ENCODE measurements at places on chromosomes 13 and 19.
A peak's percentile ranks its signal among the peaks of the same experiment; 100 is the strongest.

GRCh38 chr19:9986787-9987281 lies 23.5 kb downstream of the COL5A3 start:
- no peak for DNase-seq

DNA sequence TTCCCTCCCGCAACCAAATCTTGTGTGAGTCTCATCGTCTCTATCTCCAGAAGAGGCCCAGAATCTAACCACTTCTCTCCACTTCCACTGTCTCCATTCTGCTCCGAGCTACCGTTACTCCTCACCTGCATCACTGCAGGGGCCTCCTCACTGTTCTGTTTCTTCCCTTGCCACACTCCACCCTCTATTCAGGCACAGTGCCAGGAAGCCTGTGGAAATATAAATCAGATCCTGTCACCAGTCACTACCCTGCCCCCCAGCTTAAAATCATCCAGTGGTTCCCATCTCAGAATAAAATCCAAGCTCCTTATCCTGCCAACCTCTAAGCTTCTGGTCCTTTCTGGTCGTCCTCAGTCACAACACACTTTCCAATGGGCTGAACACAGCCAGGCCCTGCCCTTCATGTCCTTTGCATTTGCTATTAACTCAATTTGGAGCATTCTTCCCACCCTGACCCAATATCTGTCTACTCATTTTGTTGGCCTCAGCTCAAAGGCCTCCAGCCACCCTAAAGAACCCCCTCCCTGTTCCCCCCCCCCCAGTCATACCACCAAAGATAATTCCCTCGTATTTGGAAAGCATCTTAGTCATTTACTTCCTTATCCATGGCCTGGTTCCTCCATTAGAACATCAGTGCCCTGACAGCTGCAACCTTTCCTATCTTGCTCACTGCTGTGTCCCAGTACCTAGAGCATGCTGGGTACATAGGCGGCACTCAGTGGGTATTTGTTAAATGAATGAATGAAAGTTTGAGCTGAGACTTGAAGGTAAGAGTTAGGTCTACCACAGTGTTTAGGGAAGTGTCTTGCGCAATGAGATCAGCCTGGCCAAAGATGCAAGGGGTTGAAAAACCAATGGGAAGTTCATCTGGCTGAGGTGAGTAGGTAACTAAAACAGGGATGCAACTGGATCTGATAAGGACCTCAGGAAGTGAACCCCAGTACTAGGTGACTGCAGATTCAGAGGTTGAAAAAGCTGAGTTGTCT lies 24.4 kb downstream of the ZNF175 start:
- no peak for DNase-seq

- peak; percentile 90 for DNase-seq
Measured at GRCh38 chr13:33678906-33679657, 138.9 kb upstream of the RFC3 start.

DNA sequence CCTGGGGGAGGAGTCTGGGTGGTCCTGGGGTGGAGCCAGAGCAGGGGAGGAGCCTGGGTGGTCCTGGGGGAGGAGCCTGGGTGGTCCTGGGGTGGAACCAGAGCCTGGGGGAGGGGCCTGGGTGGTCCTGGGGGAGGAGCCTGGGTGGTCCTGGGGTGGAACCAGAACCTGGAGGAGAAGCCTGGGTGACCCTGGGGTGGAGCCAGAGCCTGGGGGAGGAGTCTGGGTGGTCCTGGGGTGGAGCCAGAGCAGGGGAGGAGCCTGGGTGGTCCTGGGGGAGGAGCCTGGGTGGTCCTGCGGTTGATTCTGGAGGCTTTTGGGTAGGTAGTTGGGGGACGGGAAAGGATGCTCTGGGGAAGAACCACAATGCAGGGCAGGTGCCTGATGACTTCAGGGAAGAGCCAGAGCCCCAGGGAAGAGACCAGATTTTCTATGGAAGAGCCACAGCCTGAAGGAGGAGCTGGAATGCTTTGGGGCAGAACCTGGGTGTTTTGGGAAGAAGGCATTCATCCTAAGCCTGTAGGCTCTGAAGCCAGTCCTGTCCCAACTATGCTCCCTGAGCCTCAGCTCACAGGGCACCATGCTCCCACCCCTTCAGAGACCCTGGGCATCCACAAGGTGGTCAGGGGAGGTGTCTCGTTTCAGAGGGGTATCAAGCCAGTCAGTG lies 15.0 kb downstream of the MRPS12 start:
- no peak for DNase-seq

DNA sequence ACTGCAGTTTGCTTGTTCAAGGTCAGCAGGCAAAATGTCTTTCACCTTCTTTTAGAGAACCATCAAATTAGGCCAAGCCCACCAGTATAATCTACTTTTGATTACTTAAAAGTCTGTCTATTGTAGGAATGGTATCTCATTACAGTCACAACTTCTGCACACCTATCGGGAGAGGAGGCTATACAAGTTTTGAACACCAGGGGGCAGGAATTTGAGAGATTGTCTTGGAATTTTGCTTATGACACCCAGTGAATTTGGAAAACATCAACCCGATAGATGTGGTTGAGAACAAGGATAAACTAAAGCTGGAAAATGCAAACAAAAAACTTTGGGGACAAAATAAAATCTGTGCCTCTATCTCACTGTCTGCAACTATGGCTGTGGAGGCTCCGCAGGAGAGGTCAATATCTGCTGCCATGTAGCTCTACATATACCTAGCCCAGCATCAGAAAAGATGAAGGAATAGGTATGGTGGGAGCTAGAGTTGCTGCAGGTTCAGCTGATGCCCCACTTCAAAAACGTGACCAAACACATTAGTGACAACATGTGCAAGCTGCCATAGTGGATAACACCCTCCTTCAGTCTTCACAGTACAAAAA lies 1299.2 kb upstream of the SPRY2 start:
- no peak for DNase-seq

GRCh38 chr19:51771376-51772130 lies 10.6 kb downstream of the FPR2 start:
- no peak for DNase-seq

GRCh38 chr13:33919120-33919519 lies 101.2 kb downstream of the RFC3 start:
- no peak for DNase-seq

DNA sequence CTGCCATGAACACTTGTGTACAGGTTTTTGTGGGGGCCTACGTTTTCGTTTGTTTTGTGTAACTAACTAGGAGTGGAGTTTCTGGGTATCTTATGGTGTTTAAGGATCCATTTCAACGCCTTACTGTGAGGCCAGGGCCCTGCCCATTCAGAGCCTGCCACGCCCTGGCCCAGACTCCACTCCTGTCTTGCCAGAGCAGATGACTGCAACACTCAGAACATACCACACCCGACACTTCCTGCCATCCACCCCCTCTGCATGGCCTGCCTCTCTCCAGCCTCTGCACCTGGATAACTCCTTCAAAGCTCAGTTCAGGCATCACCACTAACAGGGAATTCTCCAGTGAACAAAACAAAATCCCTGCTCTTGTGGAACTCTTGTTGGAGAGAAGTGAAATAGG lies 43.2 kb downstream of the RGCC start:
- DNase-seq, result peak; percentile 77

DNA sequence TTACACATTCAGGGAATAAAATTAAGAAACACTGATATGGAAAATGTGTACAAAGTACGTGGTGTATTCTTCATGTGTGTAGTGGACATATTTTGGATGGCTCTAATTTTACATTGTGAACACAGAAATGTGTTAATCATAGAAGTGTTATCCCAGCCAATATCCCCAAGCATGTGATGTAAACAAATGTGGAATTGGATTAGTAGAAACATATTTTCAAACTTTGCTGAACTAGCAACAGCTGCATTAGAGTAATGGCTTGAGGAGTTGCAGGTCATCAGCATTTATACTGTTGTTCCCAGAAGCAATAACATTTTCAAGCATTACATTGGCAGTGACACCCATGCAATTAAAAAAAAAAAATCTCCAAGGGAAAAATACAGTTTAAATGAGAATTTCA lies 600.6 kb downstream of the SLITRK1 start:
- DNase-seq, result no peak

DNA sequence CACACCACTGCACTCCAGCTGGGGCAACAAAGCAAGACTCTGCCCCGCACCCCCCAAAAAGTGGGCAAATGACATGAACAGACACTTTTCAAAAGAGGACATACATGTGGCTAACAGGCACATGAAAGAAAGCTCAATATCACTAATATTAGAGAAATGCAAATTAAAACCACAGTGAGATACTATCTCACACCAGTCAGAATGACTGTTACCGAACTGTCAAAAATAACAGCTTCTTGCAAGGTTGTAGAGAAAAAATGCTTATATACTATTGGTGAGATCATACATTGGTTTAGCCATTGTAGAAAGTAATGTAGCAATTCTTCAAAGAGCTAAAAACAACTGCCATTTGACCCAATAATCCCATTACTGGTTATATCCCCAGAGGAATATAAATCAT lies 99.5 kb upstream of the SPATA13 start:
- DNase-seq, result no peak

GRCh38 chr19:9834307-9834725 lies 802 bp upstream of the PIN1 start:
- no peak for DNase-seq

DNA sequence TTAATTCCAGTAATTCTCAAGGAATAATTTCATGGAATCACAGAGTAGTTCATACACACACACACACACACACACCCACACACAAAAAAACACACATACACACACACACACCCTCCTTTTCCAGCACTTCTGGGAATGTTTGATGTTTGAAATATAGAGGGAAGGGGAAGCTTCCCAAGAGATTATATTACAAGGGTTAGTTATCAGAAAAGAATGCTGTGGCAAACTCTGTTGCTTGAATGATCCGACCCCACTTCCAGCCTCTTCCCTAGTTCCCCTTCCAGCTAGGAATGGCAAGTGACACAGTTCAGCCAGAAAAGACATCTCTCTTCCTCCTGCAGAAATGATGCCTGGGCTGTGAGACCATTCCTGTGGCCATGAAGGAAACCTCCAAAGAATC lies 49.9 kb downstream of the KCTD12 start:
- no peak for DNase-seq

- no peak for DNase-seq
Measured at GRCh38 chr19:50890422-50891252, 17.4 kb downstream of the KLK2 start.

DNA sequence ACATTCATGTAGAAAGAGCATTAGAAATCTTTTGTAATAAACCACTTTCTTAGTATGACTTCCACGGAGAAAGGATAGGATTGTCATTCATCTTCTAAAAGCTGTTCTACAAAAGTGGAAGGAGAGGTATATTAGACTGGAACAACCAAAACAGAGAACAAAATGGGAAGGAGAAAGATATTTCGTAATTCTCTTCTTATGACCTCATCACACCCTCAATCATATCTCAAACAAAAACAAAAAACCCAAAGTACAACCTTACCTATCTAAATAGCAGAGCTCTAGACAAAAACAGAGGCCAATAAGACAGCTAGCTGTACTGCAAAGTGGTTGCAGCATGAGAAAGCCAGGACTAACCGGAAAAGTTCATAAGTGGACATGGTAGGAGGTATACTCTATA lies 46.3 kb downstream of the DACH1 start:
- no peak for DNase-seq

GRCh38 chr19:6062961-6063575 lies 47.2 kb downstream of the RFX2 start:
- no peak for DNase-seq

- no peak for DNase-seq
Measured at GRCh38 chr13:111007209-111007608, 92.3 kb upstream of the ANKRD10 start.

GRCh38 chr19:51418707-51419106 lies 1.3 kb upstream of the SIGLEC10 start:
- DNase-seq, result no peak

DNA sequence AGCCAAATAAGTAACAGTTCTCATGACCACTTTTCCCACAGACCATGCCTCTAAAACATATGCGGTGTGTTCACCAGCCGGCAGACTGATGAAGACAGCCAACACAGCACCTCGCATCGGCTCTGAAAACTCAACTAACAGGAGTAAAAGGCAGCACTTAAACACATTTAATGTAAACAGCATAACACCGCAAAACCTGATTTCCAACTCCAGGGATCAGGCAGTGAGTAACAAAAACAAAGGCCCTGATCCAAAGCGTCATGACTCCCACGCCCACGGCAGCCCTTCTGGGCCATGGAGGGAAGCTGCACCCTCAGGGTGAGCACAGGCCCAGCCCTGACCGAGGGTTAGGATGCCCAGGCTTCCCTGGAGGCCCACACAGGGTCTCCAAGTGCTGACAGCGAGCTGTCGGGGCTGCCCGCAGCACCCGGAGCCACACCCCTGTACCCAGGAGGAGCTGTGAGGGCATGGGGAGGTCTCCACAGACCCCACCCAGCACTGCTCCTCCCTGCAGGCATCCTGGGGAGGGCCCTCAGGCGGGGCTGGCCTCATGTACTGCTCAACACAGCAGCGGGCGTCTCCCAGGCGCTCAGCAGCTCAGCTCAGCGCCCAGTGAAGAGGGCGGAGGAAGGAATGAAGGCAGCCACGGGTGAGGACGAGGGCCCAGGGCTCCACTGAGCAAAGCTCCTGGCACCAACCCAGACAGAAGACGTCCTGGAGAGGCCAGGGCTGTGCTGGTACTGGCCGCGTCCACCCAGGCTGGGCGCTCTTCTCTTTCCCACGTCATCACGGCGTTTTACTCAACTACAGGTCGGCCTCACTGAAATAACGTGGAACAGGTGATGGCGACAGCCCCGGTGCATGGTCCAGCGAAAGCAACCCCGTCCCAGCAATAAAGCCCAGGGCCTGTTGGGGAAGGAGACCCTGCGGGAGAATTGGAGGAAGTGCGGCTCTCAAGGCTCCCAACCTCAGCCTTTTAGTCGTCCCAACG lies 53.7 kb downstream of the RASA3 start:
- DNase-seq, result no peak

- DNase-seq, result peak; percentile 90
Measured at GRCh38 chr19:34254046-34254697, at the start of gene GARRE1. Gene GARRE1, plus strand, starts transcription at chr19:34254554. Its CDS starts 45,920 bp downstream, at chr19:34300474.

DNA sequence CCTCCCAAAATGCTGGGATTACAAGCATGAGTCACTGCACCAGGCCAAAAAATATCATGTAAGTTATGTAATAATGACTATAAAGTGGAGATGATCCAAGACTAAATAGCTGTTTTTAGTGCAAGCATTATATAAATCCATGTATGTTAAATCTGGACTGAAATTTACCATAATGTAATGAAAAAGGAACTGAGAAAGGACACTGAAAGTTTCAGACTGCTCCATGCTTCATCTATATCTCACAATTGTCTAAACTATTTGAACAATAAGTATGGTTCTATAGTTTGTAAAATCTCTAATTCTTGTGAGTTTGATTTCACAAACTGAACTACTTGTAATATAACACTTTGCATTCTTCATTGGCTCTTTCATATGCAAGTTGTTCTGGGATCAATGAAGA lies 2299.5 kb downstream of the PCDH9 start:
- no peak for DNase-seq

- DNase-seq, result no peak
Measured at GRCh38 chr13:92719868-92720267, 506.7 kb upstream of the GPC6 start.

- no peak for DNase-seq
Measured at GRCh38 chr13:50085063-50085462, 69.8 kb downstream of the KCNRG start.

DNA sequence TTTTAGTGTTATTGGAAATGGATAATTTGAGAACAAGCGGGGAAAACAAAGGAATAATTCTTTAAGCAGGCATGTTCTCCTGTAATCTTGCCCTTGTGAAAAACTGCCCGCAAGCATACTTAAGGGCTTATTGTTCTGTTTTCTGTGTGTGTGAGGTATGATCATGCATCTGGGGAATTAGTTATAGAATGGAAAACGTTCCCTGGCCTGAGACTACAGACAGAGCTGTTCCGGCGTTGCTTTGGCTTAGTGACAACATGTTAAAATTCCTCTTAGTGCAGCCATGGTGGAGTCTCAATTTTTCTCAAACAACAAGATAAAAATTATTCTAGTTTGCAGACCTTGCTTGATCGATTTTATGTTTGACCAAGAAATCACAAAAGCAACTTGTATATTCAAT lies 560.2 kb upstream of the SPRY2 start:
- DNase-seq, result no peak
